ENCODE measurements at places on chromosomes 5 and 9.

DNA sequence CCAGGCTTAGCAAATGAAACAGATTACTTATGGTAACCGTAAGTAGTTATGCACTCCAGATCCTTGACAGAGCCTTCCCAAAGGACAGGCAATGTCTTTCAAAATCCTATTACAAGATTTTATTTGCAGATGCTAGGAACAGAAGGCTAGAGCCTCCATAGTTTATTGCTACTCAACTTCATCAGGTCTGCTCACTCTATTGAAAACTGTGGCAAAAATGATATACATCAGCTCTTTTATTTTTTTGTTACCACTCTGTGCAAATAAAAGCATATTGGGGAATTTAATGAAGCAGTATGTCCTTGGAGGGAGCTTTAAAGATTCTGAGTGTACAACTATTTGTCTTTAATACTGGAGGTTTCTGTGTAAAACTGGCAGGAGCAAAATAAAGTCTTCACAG lies 46.5 kb downstream of the SLC44A1 start:
- DNase-seq: no peak

GRCh38 chr5:14447958-14448911 lies 133.4 kb upstream of the OTULINL start:
- DNase-seq: peak; percentile 75

DNA sequence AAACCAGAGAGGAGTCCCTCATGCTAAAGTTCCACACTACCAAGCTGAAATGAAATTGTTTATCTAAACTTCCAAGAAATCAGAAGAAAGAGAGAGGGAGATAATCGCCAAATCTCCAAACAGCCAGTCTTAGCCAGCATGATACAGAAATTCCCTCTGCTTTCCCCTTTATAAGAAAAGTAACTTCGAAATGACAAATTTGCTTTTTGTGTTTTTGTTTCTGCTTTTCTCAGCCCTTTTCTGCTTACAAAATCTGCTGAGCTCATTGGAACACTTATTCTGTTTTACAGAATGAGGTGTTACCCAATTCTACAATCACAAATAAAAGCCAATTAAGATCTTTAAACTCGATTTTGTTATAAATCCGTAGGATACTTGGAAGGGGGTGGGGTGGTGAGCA lies 72.9 kb downstream of the SFXN1 start:
- DNase-seq: no peak

DNA sequence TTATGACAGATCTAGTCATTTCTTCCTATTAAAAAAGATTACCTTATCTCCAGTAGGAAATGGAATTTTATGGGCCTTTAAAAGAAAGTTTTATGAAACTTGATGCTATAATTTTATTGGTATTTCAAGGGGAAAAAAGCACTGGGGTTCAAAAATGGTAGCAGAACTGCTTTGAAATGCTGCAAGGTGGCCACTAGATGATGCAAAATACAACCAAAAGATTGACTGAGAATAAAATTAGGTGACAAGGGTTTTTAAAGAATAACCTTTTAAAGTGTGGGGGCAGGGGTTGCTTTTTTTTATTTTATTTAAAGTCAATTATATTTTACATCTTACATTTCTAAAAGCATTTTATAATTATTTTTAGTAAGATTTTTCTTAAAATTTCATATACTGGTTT lies 61.7 kb downstream of the KLF9 start:
- DNase-seq: peak; percentile 25

GRCh38 chr9:124257844-124258606 lies at the start of gene NEK6:
NEK6 (plus strand) TSS chr9:124257949; CDS start chr9:124301965, 44,016 bp downstream.
- DNase-seq: peak; percentile 76

DNA sequence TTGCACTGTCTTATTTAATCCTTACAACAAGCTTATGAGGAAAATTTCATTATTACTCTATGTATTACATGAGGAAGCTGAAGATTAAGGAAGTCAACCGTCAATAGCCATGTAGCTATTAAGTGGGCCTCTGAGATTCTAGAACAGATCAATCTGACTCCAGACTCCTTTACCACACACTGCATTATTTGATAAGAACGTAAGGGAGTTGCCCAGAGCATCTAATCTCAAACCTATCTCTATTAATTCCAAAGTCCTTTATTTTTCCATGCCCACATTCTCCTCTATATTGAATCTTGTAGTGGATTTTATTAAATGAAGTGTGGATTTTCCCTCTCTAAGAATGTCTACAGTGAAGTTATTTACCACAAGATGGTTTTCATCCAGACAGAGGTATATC lies 118.2 kb upstream of the MTAP start:
- DNase-seq: no peak

GRCh38 chr9:107438211-107439031 lies 51.1 kb downstream of the KLF4 start:
- DNase-seq: no peak

DNA sequence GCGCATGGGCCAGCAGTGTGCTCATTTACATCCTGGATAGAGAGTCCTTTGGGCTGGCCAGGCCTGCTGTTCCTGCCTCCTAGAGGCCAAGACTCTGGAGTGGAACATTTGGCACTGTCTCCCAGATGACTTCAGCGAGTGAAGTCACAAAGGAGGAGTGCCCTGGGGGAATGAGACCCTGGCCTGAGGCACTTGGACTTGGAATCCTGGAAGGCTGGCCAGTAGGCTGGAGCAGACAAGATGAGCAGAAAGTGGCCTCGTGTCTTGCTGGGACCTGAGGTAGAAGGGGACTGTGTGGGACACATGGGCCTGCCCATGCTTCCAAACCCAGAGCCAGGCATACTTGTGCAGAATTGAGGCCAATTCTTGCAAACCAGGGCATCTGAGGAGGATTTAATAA lies at the start of gene TSSK1B:
TSSK1B (minus strand) TSS at position 101 of the 400 bp plus-strand sequence. CDS start 150 bp downstream, outside the sequence.
- no peak for DNase-seq

GRCh38 chr9:71608021-71608420 lies 160.3 kb downstream of the CEMIP2 start:
- DNase-seq: no peak

- DNase-seq: no peak
Measured at GRCh38 chr5:146755793-146756192, 122.8 kb downstream of the PPP2R2B start.

- DNase-seq: no peak
Measured at GRCh38 chr5:167381457-167381856, 910.0 kb upstream of the WWC1 start.
